ENCODE measurements at places on chromosomes 2 and 18.

- DNase-seq: no peak
Measured at GRCh38 chr18:14767474-14767873, 19.5 kb downstream of the ANKRD30B start.

GRCh38 chr2:60873381-60873780, 8.0 kb upstream of the REL start:
- DNase-seq: no peak

DNA sequence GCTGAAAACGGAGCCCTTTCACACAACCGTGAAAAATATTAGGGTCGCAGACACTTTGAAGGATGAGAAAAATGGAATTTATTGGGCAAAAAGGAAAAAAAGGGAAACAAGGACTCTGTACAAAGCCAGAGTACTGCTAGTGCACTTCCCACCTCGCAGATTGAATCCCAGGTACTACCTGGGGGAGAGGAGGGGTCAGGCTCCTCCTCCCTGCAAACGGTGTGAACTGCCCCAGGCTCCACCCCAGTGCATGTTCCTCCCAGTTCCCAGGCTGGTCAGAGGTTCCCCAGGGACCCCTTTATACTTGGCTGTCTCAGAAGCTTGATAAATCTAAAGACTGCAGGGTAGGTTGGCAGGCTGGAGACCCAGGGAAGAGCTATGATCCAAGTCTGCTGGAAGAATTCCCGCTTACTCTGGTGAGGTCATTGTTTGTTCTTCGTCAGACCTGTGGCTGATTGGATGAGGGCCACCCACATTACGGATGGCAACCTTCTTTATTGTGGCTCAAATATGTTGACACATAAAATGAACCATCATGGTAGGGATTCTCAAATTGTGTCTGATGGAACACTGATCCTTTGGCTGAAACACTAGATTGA, 290.4 kb upstream of the POU3F3 start:
- DNase-seq: no peak

DNA sequence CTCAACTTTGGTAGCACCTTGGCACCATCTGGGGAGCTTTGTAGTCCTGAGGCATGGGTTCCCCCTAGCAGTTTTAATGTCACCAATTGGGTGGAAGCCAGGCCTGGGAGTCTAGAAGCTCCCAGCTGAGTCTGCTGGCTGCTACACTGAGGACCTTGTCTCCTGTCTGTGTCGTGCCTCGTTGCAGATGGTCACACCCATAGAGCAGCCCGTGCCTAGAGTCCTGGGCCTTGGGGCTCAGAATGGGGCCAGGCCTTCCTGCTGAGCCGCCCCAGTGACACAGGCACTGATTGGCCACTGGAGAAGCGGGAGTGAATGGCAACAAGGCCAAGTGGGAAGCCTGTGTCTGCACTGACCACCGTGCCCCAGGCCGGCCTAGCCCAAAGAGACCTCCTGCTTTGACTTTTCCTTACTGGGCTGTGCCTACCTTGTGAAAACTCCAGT, 113.2 kb downstream of the SH3RF3 start:
- DNase-seq: no peak

DNA sequence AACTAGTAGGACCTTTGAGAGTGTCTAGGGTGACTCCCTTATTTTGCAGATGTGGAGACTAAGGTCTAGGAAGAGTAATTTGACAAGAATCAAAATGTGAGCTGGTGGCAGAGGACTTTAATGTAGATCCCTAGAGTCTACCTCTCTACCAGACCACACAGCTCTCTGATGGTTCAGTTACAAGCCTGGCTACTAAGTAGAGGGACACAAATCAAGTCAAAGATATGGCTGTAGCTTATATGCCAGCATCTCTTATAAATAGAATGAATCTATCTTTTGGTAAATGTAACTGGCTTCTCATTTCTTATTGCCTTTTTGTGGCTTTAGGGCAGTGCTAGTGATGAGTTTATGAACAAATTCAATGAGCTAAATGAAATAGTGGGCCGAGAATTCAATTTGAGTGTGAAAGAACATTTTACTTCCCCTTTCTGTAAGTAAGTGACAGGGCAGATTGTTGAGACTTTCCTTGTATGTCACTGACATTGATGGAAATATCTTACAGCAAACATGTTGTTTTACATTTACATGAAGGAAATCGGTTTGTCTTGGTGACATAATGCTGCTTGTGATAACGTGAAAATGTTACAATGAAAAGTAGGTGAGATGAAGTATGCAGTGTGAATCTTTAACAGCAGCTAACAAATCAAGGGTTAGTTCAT, 28.3 kb downstream of the CSRNP3 start:
- no peak for DNase-seq

DNA sequence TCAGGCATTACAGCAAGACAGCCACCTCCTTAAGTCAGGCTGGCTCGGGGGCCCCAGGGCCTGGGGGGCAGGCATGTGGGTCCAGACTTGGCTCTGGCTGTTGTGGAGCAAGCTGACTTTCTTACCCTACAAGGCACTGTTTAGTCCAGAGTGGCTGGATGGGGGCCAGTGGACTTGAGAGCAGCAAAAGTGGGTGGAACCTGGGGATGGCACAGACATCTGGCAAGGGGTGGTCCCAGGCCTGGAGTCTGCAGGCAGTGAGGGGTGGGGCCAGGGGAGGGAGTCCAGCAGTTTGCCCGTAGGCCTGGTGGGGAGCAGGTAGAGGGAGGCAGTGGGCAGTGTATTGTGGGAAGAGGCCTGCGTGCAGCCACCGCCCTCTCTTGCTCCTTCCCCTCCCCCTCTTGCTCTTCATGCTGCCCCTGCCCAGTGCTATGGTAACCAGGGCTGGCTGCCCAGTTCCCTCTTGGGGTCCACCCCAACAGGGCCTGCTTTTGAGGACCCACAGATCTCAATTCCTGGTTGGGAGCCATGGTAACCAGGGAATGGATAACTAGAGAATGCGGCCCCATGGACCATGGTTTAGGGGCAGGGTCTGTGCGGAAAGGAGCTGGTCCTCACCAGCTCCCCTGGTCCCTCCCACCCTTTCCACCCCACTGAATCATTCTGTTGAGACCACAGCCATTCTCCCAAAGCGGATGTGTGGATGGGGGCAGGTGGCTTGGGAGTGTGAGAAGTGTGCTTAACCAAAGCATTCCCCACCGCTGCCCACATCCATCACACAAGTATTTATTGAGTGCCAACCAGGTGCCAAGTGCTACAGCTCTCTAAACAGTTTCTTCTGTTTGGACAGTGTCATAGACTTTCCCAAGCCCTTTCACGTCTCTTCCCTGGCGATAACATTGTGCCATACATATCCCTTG, 19.3 kb downstream of the SPEG start:
- DNase-seq: no peak

GRCh38 chr18:57077786-57078552, 68.9 kb upstream of the BOD1L2 start:
- no peak for DNase-seq
